Brain (organoid and tissue), 16 donors: ENCODE measurements at places on chromosomes 4 and X.

DNA sequence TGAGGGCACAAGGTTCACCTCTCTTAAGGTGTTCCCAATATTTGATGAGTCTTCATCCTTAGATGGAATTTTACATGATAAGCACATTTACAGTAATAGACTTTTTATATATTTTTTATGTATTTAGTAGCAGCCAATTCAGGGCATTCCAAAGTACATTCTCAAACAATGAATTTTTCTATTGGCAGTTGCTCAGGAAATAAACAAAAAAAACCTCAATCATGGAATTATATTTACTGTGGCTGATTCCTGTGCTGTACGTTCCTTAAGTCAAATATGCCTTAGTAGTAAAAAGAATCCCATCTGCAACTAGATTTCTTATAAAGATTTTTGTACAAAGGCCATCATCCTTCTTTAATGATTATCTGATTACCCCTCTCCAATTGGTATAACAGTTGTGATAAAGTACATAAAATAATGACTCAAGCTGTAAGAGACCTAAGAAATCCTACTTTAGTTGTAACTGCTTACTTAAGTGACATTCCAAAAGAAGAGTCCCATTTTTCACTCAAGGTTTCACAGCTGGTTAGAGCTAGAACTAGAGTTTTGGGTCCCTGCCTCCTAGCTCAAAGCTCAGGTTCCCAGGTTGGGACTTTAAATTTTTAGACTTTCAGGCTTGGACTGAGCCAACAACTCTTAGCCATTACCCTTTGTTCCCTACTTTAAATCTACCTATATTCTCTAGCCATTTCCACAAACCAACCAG lies 152.7 kb downstream of the FHIP1A start:
- DNase-seq, result no peak

GRCh38 chr4:120716346-120716745 lies 206.2 kb downstream of the PRDM5 start:
- no peak for DNase-seq

DNA sequence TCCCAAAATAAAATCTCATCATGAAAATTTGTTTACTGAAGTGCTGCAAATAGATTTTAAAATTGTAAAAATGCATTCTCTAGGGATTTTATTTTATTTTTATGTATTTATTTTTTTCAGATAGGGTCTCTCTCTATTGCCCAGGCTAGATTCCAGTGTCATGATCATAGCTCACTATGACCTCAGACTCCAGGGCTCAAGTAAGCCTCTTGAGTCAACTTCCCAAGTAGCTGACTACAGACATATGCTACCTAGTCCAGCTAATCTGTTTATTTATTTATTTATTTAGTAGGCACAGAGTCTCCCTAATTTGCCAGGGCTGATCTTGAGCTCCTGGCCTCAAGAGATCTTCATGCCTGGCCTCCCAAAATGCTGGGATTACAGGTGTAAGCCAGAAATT lies 317.7 kb upstream of the ANXA10 start:
- no peak for DNase-seq

GRCh38 chr4:34973650-34974312 lies 1270.5 kb downstream of the ARAP2 start:
- DNase-seq, result peak; percentile 6

DNA sequence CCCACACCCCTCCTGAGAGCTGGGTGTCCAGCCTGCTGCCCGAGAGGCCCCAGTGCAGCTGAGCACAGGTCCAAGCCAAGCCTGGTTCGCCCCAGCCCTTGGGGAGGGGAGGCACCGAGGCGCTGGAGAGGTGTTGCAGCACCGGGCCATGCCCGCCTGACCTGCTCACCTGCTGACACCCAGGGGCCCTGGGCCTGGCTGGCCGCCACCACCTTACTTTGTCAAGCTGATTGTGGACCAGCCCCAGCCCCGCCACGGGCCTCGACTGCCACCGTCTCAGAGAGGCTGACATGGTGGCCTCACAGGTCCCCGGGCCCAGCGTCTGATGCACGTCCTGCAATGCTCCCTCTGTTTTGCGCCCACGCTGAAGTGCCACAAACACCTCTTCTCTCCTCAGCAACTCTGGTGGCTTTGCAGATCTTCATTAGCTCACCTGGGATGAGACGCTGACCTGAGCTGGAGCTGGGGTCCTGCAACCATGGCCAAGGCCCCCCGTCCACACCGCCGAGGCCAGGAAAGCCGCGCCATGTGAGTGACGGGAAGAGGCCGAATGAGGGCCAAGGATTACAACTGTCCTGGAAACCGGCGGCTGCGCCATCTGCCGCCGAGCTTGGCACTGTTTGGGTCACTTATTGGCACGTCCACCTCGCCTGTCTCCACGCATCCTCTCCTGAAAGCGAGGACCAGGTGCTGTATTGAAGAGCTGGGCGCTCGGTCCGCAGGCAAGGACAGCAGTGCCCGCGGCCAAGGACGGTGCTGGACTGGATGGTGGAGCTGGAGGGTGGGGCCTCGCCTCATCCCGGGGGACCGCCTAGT lies 7.6 kb downstream of the CPLX1 start:
- no peak for DNase-seq

GRCh38 chrX:51215856-51216255 lies 116.8 kb upstream of the NUDT10 start:
- no peak for DNase-seq

GRCh38 chrX:29478336-29479069 lies 736.9 kb upstream of the MAGEB2 start:
- no peak for DNase-seq

- DNase-seq, result no peak
Measured at GRCh38 chr4:101348367-101348827, 1.1 kb upstream of the PPP3CA start.

DNA sequence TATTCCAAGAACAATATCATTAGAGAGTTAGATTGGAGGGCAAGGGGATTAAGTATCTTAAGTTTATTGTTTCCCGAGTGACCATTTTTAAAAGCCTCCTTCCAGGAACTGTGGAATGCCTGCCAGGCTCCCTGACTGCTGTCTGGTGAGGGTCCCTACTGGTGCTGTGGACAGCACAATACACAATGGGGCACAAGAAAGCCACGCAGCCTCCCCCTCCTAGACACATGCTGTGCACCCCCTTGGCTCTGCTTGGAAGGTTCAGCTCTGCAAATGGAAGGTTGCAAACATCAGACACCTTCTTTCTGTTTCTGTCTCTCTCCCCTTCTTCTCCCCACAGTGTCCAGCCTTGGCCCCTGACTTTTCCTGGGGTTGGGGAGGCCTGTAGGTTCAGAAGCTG lies 153.2 kb downstream of the SHROOM3 start:
- DNase-seq, result no peak

DNA sequence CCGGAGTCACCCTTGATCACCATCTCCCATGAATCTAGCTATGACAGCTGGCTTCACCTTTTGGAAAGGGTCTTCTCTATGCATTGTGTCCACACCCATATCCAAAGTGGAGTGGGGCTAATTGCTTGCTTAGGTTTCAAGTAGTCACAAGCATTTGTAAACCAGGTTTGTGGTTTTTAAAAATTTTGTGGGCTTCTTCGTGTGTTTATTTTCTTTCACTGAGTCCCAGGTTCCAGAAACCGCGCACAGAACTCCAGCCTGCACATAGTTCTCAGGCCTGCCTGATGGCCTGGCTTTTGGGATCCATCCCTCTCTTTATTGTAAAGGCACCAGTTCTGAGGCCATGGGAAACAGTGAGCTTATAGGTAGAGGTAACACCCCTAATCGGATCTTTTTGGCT lies 70.2 kb upstream of the TLR3 start:
- no peak for DNase-seq

- DNase-seq, result no peak
Measured at GRCh38 chrX:123927845-123928244, 33.7 kb upstream of the STAG2 start.

- no peak for DNase-seq
Measured at GRCh38 chr4:87442889-87443288, 20.5 kb downstream of the NUDT9 start.

DNA sequence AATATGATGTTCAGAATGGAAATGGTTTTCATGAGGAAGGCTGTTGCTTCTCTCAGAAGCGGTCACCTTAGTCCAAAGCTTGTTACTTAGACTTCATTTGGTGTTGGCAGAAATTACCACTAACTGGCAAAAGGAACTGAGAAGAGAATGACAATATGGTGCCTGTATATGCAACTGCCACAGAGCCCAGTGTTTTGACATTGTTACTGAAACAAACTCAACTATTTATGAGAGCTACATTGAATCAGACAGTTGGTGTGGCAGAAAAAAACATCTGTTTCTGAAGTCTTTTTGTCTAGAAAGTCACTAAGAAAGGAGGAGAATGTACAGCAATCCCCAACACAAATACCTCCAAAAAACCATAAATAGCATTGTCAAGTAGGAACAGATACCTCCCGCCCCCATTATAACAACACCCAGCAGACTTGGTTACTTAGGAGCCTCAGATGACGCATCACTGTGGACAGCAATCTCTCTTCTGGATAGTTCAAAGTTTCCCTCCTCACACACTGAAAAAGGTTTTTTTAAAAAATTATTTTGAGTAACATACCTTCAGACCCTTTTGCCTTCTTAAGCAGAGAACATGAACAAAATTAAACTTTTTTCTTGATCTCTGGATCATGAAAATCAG lies 92.2 kb downstream of the MAML3 start:
- DNase-seq, result peak; percentile 70

- no peak for DNase-seq
Measured at GRCh38 chr4:839675-840443, 13.9 kb upstream of the CPLX1 start.

- no peak for DNase-seq
Measured at GRCh38 chr4:163948920-163949455, 454.5 kb downstream of the TMA16 start.

- no peak for DNase-seq
Measured at GRCh38 chr4:78829296-78829695, 53.1 kb downstream of the BMP2K start.

DNA sequence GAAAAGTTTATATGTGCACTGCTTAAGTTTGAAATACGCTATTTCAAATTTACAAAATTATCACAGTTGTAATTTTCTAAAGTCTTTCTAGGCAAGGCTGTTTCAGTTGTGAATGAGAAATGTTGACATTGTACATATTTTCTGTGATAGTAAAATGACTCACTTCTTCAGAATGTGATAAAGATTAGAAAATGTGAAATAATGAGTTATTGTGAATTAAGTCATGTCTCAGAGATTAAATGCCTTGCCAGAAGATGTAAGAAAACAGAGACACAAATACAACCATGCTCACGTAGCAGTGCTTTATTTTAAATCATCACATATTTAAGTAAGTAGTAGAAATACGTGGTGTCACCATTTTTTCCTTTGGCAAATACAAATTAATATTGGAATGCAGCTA lies 768 bp downstream of the CLCN4 start:
- no peak for DNase-seq

DNA sequence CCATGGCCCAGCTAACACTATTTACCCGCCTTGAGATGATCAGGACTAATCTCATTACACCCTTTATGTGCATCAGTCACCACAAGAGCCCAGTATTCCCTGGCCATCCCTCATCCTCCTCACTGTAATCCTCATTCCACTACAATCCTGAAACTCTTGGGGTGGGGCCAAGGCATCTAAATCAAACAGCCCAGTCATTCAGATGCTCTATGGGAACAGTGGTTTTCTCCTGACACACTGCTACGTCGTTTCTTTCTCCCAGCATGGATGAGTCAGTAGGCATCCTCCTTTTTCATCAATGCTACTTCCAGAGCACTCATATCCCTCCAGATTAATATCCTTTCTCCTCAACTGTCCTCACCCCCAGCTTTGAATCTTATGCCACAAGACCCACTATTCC lies 5.6 kb downstream of the SDAD1 start:
- no peak for DNase-seq

DNA sequence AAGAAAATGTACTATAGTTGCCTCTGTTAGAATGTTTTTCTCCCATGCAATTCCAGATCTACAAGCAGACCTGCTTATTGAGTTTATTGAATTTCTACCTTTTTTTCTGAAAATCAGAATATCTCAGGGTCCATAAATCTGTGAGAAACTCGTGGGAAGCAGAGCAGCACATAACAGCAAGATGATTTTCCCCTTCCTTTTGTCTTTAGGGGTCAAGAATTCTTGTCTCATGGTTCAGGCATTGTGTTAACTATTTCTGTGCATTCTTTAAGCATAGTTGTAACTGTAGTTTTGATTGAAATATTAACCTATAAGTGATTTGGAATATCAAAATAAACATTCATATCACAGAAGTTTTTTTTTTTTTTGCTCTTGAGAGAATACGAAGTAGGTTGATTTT lies 11.4 kb downstream of the EDNRA start:
- no peak for DNase-seq

DNA sequence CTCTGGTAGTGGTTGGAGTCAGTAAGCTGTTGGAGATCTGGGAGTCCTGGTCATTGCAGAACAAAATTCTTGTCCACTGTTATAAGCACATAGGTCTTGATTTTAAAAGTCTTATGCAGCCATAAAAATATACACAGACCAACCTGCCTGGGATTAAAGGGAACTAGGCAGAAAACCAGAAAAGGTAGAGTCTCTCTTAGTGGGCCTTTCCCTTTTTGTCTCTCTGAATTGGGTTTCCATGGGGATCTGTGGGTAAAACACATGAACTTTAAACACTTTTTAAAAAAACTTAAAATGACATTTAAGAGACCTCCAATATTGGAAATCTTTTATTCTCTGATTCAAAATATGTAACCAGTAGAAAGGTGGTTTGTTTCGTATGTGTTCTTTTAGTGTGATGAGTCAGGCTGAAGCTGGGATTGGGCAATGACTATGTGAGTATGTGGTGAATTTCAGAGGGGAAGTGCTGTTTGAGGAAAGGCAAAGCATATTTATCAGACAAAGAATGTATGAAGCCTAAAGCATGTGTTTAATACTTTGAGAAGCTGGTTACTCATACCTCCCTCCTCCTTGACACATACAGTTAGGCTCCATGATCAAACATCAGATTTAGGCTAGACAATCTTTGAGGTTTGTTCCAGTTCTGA lies 29.6 kb downstream of the SLC16A2 start:
- DNase-seq, result no peak

- no peak for DNase-seq
Measured at GRCh38 chr4:77052352-77052751, 23.4 kb downstream of the CCNI start.

DNA sequence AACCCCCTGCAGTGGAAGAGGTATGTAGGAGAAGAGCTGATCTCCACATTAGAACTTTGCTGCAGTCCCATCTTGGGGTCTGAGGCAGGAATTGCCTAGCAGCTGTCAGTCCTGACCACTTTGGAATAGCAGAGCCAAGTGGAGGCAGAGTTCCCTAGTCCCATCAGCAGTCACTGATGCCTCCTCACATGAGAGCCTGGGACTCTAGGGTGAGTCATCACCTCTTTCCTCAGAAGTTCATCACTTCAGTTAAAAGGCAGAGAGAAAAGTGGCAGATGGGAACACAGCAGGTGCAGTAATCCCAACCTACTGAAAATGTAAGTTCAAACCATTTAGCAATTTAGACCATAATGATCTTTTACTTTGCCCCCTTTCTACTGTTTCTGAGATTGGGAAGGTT lies 73.9 kb upstream of the MED14 start:
- no peak for DNase-seq
